ENCODE measurements at places on chromosomes 6 and 20.

DNA sequence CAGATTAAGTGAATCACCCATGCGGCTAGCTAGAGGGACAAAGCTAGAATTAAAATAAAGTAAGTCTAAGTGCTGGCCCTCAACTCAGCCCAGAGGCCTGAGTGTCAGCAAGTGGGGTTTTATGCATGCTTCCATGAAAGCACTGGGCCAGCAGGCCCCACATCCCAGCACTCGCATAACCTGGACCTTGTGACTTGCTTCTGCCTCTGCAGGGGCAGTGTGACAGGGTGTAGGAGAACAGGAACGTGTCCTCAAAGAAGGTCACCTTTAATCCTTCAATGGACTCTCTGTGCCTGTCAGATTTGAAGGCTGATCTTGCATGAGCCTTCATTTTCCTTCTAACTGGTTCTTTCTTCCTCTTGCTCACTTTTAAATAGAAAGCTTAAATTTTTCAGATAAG, 183.4 kb downstream of the ALDH8A1 start:
- DNase-seq, result no peak

DNA sequence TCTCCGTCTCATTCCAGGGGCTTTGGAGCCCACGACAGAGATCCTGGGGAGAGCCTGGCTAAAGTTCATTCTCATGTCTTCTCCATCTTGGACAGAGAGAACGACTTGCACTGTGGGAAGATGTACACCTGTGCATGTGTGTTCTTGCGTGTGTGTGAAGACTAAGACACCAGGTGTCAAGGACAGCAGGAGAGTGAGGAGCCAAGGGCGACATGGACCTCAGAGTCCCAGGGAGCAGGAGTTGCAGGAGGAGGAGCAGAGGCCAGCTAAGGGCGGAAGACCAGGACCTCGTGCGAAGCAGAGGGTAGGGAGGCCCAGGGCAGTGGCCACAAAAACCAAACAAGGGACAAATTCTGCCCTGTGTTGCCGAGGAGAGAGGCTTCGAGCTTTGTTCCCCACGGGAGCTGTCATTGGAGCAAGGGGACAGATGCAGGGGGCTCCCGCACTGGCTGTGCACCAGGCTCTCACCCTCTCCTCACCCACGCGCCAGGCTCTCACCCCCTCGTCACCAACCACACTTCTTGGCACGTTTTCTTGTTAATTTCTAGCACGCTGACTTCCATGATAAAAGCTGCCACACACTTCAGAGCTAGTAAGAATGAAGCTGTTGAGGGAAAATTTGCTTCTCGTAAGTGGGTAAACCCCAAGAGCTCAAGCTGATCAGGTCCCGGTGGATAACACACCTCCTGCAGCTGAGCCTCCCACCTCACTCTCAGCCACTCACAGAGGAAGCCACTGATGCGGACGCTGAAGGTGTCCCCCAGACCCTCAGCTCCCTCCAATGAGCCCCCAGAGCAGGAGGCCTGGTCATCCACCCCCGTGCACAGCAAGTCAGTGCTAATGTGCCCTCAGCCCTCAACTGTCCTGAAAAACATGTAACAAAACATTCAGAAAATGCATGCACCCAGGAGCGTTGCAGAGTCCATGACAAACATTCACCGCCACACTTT, 62.6 kb downstream of the DLL1 start:
- no peak for DNase-seq

DNA sequence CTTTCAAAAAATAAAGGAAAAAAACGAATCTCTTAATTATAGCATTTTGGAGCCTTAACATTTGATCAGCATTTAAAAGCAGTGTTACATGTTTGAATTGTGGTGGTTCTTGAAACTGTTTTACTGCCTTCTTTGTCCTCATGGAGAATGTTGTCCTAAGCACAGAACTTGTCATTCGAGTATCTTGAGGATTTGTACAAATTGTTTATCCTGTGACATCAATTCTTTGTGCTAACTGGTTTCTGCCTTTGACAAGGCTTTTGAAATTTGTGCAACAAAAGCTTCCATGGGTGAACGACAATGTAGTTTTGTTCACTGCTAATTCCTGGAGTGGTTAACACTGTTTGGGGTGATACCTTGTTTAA, 130.8 kb downstream of the SCAF8 start:
- DNase-seq, result no peak

GRCh38 chr6:158622545-158623190, 21.9 kb downstream of the DYNLT1 start:
- DNase-seq, result no peak

DNA sequence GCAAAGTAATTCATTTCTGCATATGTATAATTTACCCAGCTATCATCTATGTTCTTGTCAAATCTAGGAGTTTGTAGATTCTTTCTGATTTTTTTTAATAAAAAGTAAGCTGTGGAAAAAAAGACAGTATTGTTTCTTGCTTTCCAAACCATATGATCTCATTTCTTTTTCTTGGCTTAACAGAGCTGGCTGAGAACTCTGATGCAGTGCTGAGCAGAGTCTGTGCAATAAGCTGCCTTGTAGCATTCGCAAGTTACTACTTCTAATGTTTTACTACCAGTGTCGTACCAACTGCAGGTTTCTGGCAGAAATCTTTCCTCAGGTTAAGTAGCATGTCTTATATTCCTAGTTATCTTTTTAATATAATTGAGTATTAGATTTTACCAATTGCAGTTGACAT, 15.6 kb downstream of the RRBP1 start:
- no peak for DNase-seq

DNA sequence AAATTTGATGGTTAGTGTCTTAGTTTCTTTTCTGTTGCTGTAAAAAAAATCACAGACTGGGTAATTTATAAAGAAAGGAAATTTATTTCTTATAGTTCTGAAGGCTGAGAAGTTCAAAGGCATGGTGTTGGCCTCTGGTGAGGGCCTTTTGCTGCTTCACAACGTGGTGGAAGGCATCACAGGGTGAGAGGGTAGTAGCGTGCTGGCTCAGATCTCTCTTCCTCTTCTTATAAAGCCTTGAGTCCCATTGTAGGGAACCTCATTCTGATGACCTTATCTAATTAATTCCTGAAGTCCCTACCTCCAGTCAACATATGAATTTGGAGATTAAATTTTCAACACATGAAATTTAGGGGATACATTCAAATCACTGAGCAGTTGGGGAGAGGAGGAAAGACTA, 62.0 kb downstream of the ARID1B start:
- DNase-seq, result no peak

- DNase-seq, result peak; percentile 9
These were observed 14.5 kb upstream of the PSMG4 start for GRCh38 chr6:3244003-3244831.

DNA sequence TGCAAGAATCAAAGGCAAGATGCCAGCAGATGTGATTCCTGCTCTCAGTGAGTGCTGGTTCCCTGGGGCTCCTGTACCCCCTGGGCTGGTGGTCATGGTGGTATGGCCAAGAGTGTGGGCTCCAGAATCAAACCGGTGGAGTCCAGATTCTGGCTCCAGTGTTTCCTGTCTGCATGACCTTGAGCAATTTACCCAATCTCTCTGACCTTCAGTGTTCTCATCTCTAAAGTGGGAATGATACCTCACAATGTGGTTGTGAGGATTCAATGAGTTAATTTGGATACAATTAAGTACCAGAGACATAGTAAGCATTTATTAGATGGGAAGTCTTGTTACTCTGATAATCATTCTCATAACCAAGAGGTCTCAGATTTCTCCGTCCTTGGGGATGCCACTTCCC, 218.4 kb upstream of the JARID2 start:
- no peak for DNase-seq

DNA sequence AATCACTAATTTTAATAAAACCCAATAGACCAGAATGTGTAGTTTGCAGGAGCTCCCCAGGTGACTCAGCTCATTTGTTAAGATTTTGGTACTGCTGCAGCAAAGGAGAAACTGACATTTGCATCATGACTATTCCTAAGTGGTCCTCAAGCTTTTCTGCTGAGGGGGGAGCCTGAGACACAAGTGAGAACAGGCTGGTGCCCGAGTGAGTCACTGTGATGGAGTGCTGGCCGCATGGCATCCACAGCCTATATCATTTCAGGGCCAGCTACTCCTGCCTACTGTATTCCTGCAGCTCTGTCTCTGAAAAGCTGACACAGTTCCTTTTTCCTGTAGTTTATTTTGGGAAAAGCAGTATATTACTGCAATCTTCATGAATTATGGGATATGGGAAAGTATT, 113.7 kb upstream of the ENPP5 start:
- DNase-seq, result no peak

Measured in right forelimb (tissue), 1 donor.